Mesothelial cell of epicardium (in vitro differentiated cells): ENCODE measurements at places on chromosomes 1 and 21.

GRCh38 chr1:183653876-183654451, 848 bp upstream of the APOBEC4 start:
- DNase-seq: no peak

DNA sequence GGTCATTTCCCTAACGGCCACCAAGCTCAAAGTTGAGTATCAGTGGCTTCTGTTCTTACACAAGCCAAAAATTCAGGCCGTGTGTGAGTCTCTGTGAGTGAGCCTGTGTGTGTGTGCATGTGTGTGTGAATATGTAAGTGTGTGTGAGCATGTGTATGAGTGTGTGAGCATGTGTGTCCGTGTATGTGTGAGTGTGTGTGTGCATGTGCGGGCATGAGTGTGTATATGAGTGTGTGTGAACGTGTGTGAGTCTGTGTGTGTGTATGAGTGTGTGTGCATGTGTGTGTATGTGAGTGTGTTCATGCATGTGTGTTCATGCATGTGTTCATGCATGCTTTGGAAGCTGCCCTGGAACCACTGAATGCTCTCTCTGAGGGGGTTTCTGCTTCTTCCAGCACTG, 105.7 kb downstream of the AJAP1 start:
- DNase-seq: no peak

- DNase-seq: no peak
Measured at GRCh38 chr1:84504580-84505492, 1.4 kb upstream of the SPATA1 start.

GRCh38 chr1:167404908-167405307, 113.4 kb downstream of the CD247 start:
- DNase-seq: no peak

DNA sequence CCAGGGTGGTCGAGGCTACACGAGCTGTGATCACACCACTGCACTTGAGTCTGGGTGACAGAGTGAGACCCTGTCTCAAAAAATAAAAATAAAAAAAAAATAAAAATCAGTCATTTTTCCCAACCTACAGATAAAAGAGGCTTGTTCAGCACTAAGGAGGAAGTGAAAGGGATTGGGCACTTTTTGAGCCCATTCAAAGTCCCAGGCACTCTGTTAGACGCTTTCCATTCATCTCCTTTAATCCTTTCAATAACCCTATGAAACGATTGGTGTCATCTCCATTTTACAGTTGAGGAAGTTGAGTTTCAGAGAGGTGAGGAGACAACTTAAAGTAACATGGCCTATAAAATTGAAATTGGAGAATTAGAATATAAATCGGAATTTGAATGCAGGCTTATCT, 10.4 kb upstream of the AGO4 start:
- DNase-seq: no peak

GRCh38 chr1:237712082-237712481, 178.6 kb downstream of the ZP4 start:
- no peak for DNase-seq

DNA sequence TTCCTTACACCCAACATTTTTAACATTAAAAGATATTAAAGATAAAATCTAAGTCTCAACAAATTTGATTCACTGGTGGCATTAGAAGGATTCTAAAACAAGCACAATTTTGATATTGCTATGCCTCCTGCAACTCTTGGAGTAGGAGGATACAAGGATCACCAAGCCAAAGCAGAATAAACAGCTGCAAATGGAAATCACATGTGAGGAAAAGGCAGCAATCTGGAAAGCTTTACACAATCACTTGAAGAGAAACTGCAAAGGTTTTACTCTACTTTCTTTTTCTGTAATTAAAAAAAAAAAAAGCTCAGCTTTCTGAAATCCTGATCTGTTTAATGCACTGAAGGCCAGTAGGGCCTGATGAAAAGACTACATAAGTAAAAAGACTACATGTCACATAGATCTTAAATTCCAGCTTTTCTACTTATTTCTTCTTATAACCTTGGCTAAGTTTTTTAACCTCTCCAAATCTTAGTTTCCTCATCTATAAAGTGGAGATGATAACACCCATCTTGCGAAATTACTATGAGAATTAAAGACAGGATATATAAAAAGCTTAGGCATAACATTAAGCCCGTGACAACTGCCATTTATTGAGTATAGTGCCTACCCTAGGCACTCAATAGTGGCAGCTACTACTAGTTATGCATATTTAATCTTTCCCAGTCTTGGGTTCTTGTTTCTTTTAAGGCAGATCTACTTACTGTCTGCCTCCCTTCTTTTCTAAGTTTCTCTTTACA, 73.5 kb downstream of the EPS15 start:
- DNase-seq: no peak

- no peak for DNase-seq
Measured at GRCh38 chr1:113269168-113269963, 120.9 kb upstream of the MAGI3 start.
